ENCODE measurements at places on chromosomes 1 and 21.

DNA sequence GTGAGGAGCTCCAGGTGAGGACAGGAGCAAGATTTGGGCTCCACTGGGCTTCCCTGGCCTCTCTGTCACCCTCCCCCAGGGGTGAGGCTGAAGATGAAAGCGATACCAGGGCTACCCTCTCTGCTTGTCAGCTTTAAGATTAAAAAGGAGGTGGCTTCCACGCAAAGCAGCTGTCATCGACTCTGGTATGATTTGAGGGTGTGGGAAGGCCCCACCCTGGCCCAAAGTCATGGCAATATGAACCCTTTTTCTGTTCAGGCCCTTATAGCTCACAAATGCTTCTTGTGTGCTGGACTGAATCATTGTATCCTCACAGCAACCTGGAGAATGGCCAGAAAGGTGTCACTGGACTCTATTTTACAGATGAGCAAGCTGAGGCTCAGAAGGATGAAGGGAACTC lies 41.6 kb downstream of the NUAK2 start:
- no peak for DNase-seq

- DNase-seq: no peak
These were observed 18.4 kb upstream of the CDCA8 start for GRCh38 chr1:37673920-37674319.

DNA sequence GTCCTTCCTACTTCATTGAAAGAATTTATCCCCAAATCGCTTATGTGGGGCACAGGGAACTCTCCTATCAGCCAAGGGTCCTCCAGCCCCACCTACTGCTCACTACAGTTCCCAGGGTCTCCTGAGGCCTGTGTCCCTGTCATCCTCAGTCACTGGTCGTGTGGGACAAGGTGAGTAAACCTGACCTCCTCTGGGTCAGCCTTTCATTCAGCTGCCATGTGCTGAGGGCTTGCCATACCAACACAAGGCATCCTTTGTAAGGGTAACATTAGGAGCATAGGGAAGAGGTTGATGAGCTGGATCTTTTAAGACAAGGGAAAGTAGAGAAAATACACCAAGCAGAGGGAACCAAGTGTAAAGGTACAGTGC lies 11.2 kb upstream of the SNAPIN start:
- no peak for DNase-seq

GRCh38 chr1:18951818-18952391 lies 4.6 kb downstream of the IFFO2 start:
- DNase-seq: no peak

- DNase-seq: peak; percentile 74
These were observed 257.3 kb downstream of the CAMTA1 start for GRCh38 chr1:7042322-7043190.

DNA sequence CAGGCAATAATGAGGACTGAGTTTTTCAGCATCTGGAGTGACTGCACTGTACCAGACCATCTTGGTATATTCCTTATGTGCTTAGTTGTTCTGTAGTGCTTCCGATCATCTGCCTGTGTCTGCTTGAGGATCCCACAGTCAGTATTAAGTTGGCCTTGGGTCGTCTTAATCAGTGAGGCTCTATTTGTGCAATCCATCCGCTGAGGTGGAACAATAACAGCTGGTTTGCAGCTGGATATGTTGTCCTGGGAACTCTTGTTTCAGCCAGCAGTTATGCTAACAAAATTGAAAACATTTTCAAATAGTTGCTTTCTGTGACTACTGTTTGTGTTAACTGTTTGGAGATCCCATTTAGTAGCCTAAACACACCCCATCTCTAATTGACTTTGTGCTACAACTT lies 73.7 kb downstream of the LAMC1 start:
- DNase-seq: no peak

- DNase-seq: no peak
These were observed 153.0 kb downstream of the ASTN1 start for GRCh38 chr1:177011508-177011907.

DNA sequence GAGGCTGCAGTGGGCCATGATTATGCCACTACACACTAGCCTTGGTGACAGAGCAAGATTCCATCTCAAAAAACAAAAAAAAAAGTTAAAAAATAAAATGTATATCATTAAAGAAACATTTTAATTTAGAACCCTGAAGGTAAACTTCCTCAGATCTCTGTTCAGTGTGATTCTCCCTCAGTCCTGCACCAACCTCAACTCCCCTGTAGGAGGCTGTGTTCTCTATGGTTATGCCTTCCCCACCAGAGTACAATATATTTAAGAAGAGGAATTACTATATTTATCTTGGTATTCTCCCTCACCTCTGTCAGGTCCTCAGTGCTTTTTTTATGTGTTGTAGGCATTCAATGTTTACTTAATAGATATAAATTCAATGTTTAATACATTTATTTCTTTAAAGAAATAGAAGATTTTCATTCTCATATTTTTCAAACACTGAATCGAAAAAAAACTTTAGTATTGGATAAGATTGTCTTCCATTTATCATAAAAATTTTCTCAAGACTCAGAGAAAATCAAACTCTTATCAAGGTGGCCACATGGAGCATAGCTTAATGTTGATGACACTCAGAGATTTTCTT lies 4.8 kb upstream of the LRRC8B start:
- DNase-seq: peak; percentile 26

DNA sequence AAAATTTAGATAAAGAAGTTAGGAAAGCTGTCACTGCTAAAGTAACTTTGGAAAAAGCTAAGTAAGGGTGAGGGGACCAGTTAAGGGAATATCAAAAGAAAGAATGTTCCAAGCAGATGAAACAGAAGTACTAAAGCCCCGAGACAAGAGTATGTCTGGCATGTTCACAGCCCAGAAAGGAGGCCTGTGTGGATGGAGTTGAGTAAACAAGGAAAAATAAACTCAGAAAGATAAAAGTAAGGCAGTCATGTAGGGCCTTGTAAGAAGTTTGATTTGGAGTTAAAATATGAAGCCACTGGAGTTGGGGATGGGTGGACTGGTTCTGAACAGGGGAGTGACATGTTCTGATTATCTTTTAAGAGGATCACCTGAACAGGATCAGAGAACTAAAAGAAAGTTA lies 177.9 kb downstream of the CDC42BPA start:
- DNase-seq: no peak

DNA sequence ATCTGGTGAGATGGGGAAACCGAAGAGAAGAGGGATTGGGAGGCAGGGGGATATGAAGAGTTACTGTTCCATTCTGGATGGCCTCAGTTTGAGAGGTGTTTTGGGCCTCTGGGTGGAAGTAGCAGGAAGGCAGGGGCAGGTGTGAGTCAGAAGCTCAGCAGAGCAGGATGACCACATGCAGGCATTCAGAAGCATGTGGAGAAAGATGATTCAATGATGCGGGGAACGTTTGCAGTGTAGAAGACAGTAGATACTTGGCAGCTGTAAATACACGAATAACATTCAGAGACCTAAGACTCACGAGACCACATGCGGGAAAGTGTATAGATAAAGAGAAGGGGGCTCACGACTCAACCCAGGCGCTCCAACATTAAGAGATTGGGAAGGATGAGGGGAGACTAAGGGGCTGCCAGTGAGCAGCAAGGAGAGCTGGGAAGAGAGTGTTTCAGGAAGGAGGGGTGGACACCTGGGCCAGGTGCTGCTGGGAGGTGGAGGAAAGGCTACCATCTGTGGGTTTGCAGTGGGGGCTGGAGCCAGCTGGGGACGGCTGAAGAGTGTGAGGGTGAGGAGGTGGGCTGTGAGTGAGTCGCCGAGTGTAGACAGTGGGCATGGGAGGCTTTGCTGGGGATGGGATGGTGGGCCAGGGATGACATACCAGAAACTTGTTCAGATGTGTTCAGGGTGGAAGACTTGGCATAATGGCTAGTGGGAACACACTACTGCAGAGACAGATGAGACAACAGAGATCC lies 5.8 kb upstream of the EPS8L3 start:
- DNase-seq: no peak

- no peak for DNase-seq
These were observed 30.9 kb downstream of the MAPKAPK2 start for GRCh38 chr1:206715552-206716158.
